ENCODE measurements at places on chromosomes 2 and 18.

DNA sequence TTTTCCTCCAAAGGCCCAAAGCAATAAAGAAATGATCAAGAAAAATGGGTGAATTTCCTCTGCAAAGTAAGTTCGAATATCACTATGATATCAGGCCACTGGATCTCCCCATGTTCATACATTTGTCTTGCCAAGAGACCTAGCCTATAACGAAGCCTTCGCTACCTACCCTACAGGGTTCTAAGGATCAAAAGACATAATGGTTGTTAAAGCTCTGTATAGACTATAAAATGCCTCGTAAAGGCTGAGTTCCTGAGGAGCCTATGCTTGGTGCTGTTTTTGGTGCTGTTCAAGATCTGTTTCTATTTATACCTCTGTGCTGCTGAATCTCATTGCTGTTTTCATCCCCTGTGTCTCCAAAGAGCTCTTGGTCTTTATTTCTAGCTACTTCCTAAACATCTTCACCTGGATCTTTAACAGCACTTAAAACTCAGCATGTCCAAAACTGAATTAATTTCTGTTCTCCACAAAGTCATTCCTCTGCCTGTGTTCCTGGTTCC is 254.4 kb upstream of the CHAC2 start:
- DNase-seq: no peak

DNA sequence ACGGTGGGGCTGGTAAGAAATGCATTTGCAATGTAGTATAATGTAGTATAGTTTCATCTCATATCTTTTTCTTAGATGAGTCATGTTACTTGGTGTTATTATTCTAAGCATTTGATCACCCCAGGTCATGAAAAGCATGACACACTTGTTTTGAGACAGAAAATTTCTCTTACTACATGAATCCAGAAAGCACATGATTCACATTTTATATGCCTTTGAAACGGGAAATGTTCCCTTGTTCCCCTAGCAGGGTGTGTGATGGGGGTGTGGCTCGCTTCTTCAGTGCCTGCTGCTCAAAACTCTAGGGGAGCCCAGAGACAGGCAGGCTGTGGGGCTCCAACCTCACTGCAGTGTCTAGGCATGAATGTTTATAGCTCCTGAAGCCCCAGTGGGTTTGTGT is 116.0 kb upstream of the RAB27B start:
- no peak for DNase-seq

DNA sequence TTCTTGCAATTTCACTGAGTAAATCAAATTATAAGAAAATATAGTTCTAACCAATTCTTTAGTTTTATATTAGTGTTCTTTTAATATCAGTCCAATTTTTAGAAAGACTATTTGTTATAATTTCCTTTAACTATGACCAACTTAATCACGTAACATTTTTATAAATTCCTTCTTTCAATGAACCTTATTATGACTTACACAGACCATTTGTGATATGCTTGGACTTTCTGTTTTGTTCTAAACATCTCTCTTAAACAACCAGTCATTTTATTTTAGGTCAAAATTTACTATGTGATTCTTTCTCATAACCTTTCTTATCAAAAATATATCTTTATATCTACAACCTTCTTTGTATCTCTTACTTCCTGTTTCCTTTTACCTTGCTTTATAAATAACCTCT is 39.5 kb upstream of the DYNAP start:
- DNase-seq: no peak

DNA sequence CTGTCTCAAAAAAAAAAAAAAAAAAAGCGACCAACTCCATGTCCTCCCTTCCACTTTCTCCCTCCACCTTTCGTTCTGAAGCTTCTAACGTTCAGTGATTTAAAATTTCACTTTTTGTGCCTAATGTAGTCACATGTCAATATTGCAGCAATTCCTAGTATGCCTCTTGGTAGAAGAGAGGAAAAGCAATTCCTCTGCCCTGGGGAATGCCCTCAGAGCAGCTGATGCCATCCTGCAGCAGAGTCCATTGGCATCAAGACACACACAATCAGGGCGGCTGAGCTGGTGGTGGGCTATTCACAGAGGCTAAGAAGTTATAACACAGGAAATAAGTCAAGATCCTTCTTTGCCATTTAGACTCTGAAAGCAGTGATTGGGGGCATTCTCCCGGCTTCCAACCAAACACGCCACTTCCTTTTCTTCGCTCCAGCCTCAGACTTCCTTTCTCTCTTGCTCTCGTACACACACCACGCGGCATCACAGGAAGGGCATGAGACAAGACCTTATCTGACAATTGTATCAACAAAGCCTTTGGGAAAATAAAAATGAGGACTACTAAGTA is 71.9 kb downstream of the MOGAT1 start:
- DNase-seq: no peak

GRCh38 chr2:182300608-182301007 is 126.2 kb downstream of the PDE1A start:
- no peak for DNase-seq

- DNase-seq: peak; percentile 38
Observed at GRCh38 chr2:163665051-163665450, 70.8 kb downstream of the FIGN start.

GRCh38 chr18:12092398-12093229 is 1.0 kb upstream of the ANKRD62 start:
- no peak for DNase-seq

- no peak for DNase-seq
Observed at GRCh38 chr2:7639476-7639875, 722.3 kb downstream of the RNF144A start.

DNA sequence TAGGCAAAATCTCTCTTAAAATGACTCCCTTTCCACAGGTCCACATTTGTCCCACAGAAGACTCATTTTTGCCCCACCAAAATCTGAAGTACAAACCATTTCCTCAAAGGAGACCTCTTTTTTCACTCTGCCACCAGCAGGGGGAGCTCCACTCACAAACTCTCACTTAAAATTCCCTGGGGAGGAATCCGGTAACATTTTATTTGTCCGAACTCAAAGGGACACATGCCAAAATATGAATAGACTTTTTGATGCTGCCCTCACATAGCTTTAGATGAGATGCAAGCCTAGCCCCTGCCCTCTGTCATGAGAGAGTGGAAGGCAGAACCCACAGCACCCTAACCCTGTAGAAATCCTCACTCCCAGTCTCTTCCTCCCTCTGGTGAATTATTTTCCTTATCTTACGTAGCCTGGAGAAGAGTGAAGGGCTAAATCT is 57.1 kb downstream of the RMDN2 start:
- DNase-seq: peak; percentile 37

GRCh38 chr2:46876741-46877384 is 38.7 kb downstream of the MCFD2 start:
- DNase-seq: peak; percentile 45

- no peak for DNase-seq
Observed at GRCh38 chr2:86226070-86226469, 26.8 kb downstream of the MRPL35 start.

DNA sequence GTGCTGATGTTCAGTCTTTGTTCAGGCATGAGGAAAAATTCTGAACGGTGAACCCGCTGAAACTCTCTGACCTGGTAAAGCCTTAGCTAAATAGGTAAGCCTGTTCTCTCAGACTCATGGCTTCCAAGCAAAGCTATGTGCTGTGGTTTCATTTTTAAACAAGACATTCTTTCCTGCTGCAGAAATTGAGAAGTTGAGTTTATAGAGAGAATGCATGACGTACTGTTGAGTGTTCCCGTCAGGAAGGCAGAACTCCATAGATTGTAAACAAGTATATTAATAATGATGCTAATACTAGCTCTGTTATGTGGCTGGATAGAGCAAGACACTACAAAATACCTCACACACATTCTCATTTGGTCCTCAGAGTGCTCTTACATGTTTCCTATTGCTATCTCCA is 424.0 kb upstream of the CRIM1 start:
- DNase-seq: no peak

DNA sequence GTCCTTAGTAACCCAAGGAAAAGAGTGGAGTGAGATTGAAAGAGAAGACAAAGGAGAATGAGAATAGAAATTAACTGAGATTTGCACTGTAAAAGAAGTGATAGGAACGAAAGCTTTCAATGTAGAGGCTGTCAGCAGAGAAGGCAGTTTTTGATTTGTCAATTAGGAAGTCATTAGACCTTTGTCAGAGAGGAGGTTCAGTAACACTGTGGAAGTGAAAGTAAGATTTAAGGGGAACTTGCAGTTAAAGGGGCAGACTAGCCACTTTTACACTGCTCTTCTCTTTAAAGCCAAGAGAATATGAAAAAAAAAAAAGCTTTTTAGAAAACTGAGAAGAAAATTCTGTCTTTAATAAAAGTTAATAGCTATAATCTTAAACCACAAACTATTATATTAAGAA is 11.5 kb upstream of the KYNU start:
- DNase-seq: no peak

DNA sequence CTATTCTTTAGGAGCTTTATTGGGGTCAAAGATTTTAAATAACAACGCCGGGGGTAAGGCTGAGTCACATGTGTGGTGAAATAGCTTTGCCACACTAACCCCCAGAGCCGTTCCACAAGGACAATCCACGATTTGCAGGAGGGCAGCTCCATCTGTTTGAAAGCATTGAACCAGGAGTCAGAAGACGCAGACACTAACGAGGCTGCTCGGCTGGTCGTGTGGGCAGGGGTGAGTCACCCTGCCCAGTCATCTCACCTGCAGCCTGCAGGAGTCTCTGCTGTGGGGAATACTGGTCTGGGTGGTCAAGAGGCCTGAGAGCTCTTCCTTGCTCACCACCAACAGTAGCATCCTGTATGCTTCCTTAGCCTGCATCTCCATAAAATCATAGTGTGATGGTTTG is 149.2 kb upstream of the NCK2 start:
- no peak for DNase-seq

DNA sequence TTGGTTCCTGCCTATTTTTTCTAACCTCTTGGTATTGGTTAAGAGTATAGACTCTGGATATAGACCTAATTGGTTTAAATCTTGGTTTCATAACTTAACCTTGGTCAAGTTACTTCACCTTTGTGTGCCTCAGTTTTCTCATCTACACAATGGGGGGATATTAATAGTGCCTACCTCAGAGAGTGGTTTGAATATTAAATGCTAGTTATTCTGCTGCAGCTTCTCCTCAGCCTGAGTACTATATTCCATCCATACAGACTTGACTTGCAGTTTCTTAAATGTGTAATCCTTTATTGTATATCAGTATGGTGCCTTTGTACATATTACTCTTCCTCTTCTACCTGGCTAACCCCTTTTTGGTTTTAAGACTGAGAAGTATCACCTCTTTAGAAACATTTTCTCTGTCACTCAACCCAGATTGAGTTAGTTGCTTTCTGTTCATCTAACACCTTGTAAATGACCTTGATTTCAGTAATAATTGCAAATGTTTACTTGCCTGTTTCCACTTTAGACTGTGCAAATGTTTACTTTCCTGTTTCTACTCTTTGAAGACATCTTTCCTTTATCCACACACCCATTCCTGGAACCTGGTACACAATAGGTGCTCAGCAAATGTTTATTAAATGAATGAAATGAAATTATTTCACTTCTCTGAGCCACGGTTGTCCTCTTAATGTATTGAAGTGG is 6.6 kb downstream of the ACVR2A start:
- no peak for DNase-seq

DNA sequence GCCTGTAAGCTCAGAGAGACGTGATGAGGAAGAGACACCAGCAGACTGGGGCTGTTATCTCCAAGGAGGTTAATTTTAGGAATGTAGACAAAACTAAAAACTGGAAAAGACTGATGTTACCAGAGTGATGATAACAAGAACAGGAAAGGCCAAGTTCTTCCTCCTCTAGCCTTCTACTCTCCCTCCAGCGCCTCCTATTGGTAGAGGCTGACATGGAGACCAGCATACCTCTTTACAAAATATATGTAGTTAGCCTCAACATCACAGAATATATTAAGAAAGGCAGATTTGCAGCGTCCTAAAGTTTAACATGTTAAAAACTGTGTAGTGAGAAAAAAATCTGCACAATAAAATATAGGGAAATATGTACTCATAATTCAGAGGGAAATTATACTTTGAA is 66.0 kb downstream of the TCF4 start:
- no peak for DNase-seq

- no peak for DNase-seq
Observed at GRCh38 chr2:201483342-201483741, 31.8 kb downstream of the STRADB start.

DNA sequence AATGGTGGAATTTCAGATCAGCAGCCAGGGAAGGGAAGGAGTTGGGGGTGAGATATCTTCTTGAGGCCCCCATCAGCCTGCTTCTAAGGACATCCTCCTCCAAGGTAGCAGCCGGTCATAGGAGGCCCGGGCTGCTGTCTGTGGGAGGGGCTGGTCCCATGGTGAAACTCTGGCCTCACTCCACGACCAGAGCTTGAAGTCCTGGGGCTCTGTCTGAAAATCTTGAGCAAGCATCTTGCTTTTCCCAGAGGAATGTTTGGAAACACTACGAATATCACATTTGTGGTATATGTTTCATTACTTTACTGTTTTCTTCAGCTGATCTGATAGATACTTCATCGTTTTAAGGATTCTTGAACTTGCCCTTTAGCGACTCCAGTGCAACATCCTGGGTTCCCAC is 103.7 kb downstream of the CTAGE1 start:
- no peak for DNase-seq

DNA sequence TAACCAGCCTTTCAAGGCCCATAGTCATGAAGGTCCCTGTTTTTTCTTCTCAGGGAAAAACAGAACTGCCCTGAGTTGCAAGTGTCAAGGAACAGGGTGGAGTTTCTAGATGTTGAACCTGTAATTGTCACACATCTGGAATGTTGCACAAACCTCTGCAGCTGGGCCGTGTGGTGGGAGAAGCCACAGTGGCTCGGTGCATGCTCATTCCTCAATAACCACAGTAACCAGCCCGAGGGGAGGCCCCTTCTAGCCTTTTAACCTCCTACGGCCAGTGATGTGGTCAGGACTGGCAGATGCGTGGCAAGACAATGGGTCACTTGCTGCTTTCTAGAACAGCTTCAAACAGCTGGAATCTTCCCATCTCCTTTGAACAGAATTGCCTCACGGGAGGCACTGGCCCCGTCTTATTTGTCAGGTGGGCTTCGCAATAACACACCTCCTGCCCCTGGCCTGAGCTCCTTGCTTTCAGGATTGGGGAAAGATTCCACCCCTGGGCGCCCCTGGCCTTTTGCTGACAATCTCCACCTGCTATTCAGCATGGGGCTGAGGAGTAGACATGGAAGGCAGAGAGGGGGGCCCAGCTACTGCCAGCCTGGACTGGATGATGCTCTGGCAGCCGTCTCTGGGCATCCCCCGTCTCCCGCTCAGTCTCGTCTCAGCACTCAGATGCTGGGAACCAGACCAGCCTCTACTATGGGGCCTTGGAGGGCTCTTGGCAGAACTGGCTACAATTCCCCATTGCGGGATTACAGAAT is 102.9 kb downstream of the KLHL29 start:
- DNase-seq: no peak

GRCh38 chr2:44964752-44965236 is 23.3 kb downstream of the SIX3 start:
- no peak for DNase-seq

GRCh38 chr2:122081751-122082150 is 326.3 kb downstream of the TSN start:
- peak; percentile 48 for DNase-seq

Data from brain (organoid and tissue), 16 donors.